Colonic mucosa (tissue), 4 donors: ENCODE measurements at places on chromosomes 11 and 22. TPM values are rescaled to one million over a fixed set of nuclear protein-coding genes. Genes with fewer than 3 reads are reported as not detected.

- peaks cover 10% of the 10 kb centered on the region for H3K4me1 ChIP-seq
- H3K4me3 ChIP-seq, result no peak overlapping the region
- H3K27me3 ChIP-seq, result no peaks in the 10 kb centered on the region
- DNase-seq, result no peak
- H3K36me3 ChIP-seq, result no peaks in the 10 kb centered on the region
Observed at GRCh38 chr11:2779499-2779980, 79.7 kb upstream of the KCNQ1OT1 start.

- no peak overlapping the region for H3K4me3 ChIP-seq
- DNase-seq, result no peak
- no peak overlapping the region for H3K27ac ChIP-seq
- no peaks in the 10 kb centered on the region for H3K36me3 ChIP-seq
- no peaks in the 10 kb centered on the region for H3K27me3 ChIP-seq
- no peaks in the 10 kb centered on the region for H3K4me1 ChIP-seq
Observed at GRCh38 chr11:72141066-72141465, 5.5 kb downstream of the FOLR3 start.

DNA sequence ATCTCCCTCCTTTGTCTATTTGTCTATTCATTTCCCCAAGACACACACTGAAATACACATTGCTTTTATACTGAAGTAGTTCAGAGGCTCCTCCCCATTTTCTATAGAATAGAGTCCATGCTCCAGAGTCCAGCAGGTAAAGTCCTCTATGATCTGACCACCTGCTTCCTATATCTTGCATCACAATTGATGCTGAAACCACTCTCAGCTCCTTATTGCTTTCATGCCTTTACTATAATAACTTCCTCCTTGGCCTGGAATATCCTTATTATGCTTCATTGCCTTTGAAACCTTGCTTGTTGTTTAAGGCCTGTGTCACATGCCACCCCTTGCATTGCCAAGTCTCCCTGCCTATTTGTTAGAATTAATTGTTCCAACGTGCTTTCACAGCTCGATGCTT, 12.6 kb downstream of the OR6Q1 start:
- H3K4me3 ChIP-seq, result no peak overlapping the region
- H3K27me3 ChIP-seq, result no peaks in the 10 kb centered on the region
- H3K4me1 ChIP-seq, result no peaks in the 10 kb centered on the region
- DNase-seq, result no peak
- H3K27ac ChIP-seq, result no peak overlapping the region

GRCh38 chr22:28247136-28247535, 328.1 kb upstream of the PITPNB start:
- H3K27me3 ChIP-seq, result no peaks in the 10 kb centered on the region
- no peak overlapping the region for H3K4me3 ChIP-seq
- DNase-seq, result no peak
- no peaks in the 10 kb centered on the region for H3K36me3 ChIP-seq
- H3K4me1 ChIP-seq, result no peaks in the 10 kb centered on the region

DNA sequence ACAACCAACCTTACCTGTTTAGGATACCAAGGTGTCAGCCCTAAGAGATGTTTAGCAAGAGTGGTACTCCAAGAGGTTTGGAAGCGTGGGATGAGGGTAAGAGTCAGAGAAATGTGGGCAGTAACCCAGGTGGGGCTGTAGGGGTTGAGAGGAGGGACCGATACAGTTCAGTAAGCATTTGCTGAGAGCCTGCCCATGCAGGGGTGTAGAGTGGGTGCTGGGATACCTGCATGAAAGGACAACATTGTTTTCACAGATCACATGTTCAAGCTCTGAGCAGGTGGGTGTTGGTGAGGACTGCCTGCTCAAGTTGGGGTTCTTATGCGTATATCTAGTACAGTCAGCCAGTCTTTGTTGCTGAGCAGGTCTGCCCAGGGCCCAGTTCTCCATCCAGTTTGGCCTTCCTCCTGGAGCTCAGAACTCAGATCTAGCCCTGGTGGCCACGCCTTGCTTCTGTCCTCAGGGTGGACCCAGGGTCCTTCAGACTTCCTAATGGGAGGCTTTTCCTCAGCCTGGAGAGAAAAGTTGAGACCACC, 14.8 kb downstream of the PPFIBP2 start:
- no peak for DNase-seq
- H3K4me1 ChIP-seq, result no peaks in the 10 kb centered on the region
- no peak overlapping the region for H3K4me3 ChIP-seq

GRCh38 chr11:46834821-46835220, 11.3 kb downstream of the CKAP5 start:
- H3K4me3 ChIP-seq, result no peak overlapping the region
- no peaks in the 10 kb centered on the region for H3K27me3 ChIP-seq
- no peaks in the 10 kb centered on the region for H3K4me1 ChIP-seq
- no peak overlapping the region for H3K27ac ChIP-seq
- no peaks in the 10 kb centered on the region for H3K36me3 ChIP-seq
- DNase-seq, result no peak

DNA sequence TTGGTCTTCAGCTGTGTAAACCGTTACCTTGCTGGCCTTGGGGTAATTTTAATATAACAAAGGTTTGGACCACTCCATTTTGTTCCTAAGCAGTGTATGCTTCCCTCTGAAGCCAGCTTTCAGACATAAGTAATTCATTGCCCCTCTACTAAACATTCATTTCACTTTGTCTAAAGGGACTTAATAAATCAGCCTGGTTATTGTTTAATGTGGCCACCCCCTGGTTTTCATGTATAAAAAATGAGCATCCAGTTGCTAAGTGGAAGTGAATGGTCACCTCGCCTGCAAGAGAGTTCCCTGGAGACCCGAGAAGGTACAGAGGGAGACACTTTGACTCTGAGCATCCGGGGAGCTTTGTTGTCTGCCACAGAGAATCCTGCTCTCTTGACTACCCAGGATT, 3.9 kb downstream of the ABTB2 start:
- H3K4me1 ChIP-seq, result peaks cover 10% of the 10 kb centered on the region
- H3K27me3 ChIP-seq, result peaks cover 9% of the 10 kb centered on the region
- DNase-seq, result no peak
- no peaks in the 10 kb centered on the region for H3K36me3 ChIP-seq
- H3K4me3 ChIP-seq, result no peak overlapping the region

DNA sequence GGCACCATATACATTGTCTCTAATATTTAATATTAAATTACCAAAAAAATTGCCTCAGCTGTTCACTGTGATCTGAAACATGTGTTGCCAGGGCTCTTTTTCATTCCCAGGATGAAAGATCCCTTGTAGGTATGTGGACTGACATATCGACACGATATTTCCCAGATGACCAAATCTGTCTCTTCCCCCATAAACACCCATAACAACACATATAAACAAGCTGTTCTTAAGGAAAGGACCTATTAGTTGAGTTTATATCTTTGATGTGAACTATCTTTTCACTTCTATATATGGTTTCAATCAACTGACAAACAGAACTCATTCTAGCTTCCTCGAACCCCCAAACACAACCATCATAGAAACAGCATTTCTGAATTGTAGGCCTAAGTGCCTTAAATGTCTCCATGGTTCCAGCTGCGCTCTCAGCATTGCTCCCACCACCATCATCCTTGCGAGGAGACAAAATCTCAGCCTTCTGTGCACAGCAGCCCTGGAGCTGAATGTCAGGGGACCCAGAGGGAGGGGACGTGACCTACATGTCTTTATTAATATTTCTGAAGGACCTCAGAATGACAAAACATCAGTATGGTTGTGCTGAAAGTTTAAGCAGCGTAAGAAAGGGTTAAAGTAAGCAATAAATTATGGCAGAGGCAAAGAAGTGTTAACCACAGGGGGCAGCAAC, 67.0 kb downstream of the ETS1 start:
- no peak for DNase-seq
- H3K4me3 ChIP-seq, result peak overlapping the region; percentile 60
- H3K27me3 ChIP-seq, result no peaks in the 10 kb centered on the region
- peak overlapping the region; percentile 91 for H3K27ac ChIP-seq
- no peaks in the 10 kb centered on the region for H3K36me3 ChIP-seq

- H3K4me3 ChIP-seq, result no peak overlapping the region
- H3K27me3 ChIP-seq, result no peaks in the 10 kb centered on the region
- H3K27ac ChIP-seq, result no peak overlapping the region
- H3K36me3 ChIP-seq, result no peaks in the 10 kb centered on the region
- no peaks in the 10 kb centered on the region for H3K4me1 ChIP-seq
Observed at GRCh38 chr11:56911312-56911711, 77.4 kb upstream of the OR5AK2 start.

DNA sequence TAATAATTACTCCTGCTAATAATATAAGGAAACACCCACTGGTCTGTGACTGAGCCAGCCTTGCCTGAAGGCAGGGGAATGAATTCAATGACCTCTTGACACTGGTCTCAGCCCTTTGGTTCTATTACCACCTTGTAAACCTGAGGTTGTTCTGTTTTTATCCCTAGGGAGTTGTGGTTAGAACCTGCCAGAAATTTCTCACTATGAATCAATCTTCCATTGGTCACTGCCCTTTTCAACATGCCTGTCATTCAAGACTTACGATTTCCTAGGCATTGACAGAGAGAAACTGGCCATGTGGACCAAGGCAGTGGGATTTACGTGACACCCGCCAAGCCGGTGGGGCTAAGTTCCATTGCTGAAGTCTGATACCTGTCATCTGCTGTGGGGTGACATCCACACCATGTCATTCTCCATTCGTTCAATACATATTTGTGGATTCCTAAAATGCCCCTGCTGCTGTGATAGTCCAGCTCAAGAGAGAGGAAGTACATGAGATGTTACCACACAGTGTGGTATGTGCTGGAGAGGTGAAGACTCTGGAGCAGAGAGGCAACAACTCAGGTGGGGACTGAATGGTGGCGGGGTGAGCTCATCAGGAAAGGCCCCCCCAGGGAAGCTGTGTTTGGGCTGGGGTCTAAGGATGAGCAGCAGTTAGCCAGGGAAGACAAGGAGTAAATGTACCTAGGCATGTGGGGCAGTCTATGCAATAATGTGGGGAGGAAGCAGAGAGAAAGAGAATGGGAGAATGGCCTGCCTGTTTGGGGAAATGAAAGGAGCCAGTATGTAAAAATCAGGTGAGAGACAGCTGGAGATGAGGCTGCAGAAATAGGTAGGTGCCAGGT, 15.2 kb upstream of the EHF start:
- no peaks in the 10 kb centered on the region for H3K36me3 ChIP-seq
- H3K27ac ChIP-seq, result no peak overlapping the region
- H3K4me3 ChIP-seq, result no peak overlapping the region
- no peak for DNase-seq
- H3K27me3 ChIP-seq, result no peaks in the 10 kb centered on the region

Gene DGCR2
- total RNA-seq, result 71.6 TPM

Gene KCNJ5
- 0.15 TPM for total RNA-seq

Gene KCNQ1
- 55.8 TPM for total RNA-seq

Gene DEUP1
- not detected for total RNA-seq

Gene BDNF
- 0.40 TPM for total RNA-seq

Gene SHANK3
- total RNA-seq, result 3.6 TPM
